Effector CD4-positive, alpha-beta T cell (primary cell): ENCODE measurements at places on chromosomes 6 and 20.

DNA sequence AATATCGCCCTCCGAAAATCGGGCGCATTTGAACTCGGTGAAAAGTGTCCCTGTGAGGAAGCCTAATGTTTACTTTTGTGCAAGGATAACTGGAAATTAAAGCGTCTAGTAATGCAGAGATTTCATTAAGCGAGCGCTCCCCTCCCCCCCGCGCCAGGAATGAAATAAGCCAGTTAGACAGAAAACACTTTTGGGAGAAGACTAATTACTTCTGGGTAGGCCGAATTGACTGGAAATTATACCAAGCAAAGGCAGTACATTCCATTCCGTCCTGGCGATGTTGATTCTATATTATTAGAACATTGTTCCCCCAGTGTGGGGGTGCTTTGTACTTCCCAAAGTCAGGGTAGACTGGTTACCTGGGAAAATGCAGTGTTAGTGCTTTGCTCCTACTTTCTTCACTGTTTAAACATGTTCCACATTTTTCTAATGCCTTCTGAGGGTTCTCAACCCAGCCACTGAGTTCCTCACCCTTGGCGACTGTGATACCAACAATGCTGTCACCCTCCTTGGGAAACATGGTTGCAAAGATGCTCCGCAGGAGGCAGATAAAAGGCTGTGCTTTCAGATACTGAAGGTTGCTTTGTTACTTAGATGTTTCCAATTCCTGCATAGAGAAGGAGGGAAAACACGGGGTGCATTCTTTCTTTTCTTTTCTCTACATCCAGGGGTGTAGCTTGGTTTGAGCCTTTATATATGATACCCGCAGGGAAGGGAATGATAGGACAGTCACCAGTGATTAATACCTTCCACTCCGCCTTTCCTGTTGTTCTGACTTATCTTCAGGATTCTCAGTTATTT, 2.6 kb downstream of the GJA1 start:
- DNase-seq, result no peak

- no peak for DNase-seq
Observed at GRCh38 chr6:111256646-111257045, 169.3 kb downstream of the SLC16A10 start.

DNA sequence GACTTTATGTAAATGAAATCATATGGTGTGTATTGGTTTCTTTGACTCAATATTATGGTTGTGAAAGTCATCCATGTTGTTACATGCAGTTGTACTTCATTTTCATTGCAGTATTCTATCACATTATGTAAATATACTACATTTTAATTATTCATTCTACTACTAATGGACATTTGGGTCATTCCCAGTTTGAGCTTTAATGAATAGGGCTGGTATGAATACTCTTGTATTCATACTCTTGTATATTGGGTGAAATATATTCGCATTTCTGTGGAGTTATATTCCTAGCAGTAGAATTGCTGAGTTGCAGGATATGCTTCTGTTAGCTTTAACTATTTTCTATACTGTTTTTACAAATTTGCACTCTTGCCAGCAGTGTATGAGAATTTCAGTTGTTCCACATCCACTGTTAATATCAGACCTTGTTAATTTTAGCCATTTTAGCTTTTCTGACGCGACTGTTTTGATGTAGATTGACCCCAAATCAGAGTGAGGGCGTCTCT, 944.3 kb downstream of the KIF16B start:
- DNase-seq, result no peak

DNA sequence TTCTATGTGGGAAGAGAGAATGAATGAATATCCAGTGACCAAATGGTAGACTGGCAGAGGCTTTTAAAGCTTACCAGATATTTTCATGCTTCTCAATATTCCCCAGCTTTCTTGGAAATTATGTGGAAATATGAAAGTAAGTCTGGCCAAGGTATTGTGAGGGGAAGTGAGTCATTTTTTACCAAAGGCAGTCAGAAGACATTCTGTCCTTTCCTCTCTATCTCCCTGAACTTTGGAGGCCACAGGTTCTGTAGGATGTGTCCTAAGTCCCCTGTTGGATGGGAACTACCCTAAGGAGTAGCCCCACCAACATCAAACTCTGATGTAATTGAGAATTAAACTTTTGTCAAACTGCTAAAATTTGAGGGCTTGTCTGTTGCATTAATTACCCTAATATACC, 593.8 kb upstream of the NRSN1 start:
- DNase-seq, result no peak

DNA sequence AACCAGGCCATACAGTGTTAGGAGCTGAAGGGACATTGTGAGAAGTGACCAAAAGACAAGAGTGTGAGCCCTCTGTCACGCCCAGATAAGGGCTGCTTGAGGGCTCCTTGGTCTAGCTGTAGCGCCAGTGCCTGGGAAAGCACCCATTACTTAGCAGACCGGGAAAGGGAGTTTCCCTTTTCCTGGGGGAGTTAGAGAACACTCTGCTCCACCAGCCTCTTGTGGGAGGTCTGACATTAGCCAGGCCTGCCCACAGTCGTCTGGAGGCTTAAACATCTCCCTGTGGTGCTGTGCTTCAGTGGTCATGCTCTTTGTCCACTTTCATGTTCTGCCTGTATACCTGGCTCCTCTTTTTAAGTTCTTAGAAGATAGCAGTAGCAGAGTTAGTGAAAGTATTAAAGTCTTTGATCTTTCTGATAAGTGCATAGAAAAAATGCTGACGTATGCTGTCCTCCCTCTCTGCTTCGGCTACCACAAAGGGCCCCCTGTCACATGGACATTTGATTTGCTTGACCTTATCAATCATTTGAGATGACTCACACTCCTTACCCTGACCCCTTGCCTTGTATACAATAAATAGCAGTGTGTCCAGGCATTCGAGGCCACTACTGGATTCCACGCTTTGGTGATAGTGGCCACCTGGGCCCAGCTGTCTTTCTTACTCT, 201.5 kb upstream of the ECI2 start:
- no peak for DNase-seq

DNA sequence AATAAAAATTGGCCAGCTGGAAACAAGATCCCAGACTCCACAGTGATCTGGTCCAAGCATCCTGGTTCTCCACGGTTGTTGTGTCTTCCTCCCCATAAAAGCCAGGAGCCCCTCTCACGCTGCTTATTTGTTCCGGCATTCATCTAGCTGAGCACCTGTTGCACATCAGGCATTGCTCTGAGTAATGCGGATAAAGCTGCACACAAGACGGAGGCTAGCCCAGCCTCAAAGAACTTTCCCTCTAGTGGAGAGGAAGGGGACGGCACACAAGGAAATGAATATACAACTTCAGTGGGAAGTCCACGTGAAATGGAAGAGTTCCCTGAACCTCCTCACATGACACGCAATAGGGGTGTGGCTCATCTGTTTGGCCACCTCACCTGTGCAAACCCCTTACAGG, 30.3 kb upstream of the NXT1 start:
- DNase-seq, result no peak

GRCh38 chr20:13819885-13820645, 35.2 kb downstream of the NDUFAF5 start:
- no peak for DNase-seq

DNA sequence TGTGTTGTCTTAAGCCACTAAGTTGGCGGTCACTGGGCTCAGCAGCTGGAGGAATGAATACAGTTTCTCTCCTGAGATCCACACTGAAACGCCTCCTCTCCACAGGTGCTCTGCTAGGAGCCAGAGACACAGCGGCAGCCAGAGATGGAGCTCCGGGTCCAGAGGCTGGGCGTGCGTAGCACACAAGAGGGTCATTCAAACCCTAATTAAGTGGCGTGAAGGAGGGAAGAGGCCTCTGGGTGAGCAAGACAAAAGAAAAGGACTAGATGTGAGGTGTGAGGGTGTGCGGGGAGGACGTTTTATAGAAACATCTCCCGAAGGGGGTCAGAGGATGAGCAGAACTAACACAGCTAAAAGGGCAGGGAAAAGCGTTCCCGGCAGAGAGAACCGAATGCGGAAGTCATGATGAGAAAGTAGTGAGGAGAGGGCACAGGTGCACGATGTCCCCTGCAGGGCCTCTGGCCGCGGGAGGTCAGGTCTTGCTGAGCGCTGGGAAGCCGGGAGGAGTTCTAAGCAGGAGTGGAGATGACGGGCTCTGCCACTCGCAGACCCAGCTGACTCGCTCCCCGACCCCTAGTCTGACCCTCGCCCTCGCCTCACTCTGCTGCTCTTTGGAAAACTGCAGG, 54.4 kb downstream of the BMP7 start:
- no peak for DNase-seq

DNA sequence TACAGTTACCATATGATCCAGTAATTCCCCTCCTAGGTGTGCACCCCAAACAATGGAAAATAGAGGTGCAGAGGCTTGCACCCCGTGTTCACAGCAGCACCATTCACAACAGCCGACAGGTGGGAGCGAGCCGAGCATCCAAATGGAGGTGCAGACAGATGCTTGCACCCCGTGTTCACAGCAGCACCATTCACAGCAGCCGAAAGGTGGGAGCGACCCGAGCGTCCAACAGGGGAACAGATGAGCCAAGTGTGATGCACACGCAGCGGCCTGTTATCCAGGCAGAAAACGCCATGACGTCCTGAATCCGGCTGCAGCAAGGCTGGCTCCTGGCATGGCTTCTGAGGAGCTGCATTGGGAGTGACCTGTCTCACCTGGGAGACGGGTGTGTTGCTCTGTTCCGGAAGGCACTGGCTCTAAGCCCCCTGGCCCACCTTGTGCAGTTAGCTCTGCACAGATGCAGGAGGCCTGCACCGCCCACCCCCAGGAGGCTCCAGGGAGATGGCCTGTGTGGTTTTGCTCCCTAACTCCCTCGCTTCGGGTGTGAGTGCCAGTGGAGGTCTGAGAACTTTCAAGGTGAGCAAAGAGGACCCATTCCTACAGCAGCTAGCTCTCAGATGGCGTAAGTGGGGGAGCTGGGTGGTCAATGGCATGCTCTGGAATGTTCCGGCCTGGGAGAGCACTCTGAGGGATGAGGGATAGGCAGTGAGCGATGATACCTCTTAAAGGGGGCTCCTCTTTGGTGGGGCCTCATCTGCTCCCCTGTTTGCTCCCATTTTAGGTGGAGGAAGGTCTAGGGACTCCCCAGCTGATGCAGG, 47.8 kb upstream of the FRMD1 start:
- DNase-seq, result no peak

DNA sequence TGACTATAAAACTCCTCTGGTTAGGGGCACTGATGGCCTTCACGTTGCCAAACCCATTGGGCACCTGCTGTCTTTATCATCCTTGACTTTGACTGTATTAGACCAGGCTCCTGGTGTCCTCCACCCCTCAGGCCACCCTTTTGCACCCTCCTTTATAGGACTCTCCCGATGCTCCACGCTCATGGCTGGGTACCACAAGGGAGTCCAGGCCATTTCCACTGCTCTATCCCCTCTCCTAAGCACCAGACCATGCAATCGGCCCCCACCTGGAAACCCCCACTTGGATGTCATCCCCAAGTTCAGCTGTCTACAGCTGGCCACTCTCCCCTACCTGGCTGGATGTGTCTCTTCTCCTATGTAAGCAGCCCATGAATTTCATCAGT, 115.2 kb downstream of the TOX2 start:
- no peak for DNase-seq

DNA sequence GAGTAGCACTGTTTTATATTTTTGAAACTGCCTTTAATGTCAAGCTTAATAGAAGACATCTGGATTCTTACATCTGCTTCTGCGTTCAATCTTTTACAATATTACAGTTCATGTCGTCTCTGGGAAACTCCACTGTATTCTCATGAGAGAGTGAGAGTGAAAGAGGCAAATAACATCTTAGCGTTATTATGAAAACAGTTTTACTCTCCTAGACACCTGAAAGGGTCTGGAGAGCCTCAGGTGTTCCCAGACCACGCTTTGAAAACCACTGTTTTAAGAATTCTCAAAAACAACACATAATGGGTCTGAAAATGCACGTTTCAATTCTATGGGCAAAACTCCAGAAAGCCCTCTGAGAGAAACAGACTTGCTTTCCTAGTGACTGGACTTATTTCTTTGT, 63.3 kb downstream of the ARHGAP18 start:
- no peak for DNase-seq

DNA sequence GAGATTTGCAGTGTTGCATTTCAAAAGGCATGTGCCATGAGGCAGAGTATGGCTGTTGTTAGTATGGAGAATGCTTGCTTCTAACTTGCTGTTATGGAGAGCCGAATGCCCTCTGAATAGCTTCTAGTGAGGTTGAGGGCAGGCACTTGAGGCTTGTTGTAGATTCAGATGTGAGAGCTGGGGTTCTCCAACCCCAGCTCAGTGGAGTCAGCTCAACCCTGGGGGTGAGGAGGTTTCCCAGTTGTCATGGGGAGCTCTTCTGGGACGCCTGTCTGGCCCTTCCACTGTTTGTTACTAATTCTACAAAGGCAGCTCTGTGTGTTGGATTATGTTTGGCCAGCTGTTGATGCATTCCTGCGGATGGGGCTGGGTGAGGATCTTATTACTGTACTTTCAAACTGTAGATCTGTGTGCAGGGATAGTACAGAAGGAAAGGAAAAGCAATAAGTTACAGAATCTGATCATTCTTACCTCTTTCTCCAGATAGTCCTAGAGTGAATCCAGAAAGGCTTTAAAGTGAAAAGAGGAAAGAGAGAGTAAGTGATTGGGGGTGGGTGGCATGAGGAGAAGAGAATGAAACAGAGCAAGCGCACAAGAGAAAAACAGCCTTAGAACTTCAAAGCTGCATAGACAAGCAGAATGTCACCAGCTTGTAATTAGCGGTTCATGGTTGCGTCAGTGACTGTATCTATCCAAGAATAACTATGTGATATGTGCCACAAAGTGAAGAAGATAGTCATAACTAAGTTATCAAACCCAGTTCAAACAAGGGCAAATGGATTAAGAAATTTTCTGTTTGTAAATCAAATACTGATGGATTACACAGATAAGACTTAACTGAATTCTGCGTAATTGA, 148.7 kb downstream of the PRL start:
- no peak for DNase-seq

DNA sequence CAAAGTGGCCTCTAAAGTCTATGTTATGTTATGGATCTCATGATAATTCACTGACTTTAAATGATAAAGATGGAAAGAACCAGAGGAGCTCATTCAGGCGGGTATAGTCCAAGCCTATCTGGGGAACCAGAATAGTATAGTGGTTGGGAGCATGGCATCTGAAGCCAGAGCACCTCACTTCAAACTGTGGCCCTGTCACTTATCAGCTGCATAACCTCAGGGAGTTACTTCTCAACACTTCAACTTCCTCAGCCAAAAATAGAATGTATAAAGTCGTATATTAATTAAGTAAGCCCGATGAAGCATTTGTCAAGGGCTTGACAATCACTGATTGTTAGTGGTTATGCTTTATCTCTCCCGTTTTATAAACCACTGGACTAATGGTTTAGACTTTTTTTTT, 112.7 kb downstream of the RTN4IP1 start:
- DNase-seq, result no peak

DNA sequence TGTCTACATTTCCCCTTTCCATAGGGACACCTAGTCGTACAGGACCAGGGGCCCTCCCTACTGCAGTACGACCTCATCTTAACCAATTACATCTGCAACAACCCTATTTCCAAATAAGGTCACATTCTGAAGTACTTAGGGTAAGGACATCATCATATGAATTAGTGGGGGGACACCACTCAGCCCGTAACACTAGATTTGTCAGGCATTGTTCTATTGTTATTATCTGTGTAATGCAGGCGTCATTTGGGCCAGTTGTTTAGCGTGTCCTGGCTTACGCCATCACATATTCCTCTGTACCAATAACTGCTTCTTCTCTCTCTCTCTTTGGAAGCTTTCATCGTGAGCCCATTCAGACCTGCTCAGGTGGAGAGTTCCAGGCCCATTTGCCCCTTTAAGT, 89.3 kb downstream of the CAP2 start:
- DNase-seq, result no peak

GRCh38 chr6:3771407-3772011, 20.0 kb upstream of the PXDC1 start:
- no peak for DNase-seq

GRCh38 chr20:58627212-58628072, 23.6 kb upstream of the STX16 start:
- no peak for DNase-seq

- no peak for DNase-seq
Observed at GRCh38 chr20:20808016-20808415, 95.6 kb upstream of the RALGAPA2 start.
